ENCODE measurements at places on chromosomes 1 and 21.
A peak's percentile ranks its signal among the peaks of the same experiment; 100 is the strongest.

DNA sequence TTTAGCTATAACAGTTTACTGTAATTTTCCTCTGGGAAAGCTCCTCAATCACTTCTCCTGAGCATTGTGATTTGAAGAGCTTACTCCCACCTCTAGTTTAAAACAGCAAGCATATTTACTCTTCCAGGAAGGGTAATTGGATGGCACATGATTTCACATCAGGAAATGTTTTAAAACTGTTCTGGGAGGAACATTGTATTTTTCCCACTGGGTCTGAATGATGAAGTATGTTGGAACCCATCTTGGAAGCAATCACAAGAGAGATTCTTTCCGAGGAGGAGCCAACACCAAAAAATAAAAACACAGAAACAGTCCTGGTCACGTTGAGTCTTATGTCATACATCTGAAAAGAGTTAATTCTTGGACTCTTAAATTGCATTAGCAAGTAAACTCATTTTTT, 17.3 kb downstream of the MAP10 start:
- no peak for DNase-seq

- peak; percentile 70 for DNase-seq
These were observed 4.5 kb downstream of the PRELP start for GRCh38 chr1:203480084-203480483.

DNA sequence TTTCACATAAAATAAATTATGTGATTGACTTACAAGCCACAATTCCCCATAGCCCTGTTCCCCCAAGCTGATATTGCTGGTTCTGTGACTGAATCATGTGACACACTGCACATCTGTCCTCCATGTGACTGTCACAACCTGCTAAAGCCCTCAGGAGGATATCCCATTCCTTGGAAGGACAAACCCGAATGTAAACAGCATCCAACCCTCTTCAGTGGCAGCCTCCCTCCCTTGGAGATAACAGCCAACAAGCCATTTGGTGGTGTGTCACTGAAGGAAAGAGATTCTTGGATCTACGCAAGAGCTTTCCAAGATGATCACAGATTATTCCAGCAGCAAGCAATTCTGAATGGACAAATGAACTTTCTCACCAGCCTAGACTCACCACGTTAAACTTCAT, 153.9 kb upstream of the TIAM1 start:
- no peak for DNase-seq

DNA sequence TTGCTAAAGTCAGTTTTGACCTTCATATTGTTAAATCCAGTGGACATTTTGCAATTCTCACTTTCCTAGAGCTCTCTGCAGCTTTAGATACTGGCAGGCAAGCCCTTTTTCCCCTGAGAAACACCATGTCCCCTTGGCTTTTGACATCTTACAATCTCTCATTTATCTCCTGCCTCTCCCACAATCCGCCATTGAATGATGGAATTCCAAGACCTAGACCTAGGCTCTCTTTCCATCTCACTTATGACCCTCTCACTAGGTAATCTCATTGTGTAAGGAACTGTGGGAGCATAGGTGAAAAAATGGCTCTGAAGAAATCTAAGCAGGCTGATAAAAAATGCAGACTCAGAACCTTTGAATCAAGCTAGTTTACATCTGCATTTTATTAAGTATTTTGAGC, 2.0 kb downstream of the KYAT3 start:
- no peak for DNase-seq

GRCh38 chr1:63758791-63759190, 15.0 kb upstream of the ROR1 start:
- DNase-seq: no peak

GRCh38 chr1:220954321-220955075, 75.3 kb downstream of the HLX start:
- DNase-seq: no peak

- no peak for DNase-seq
These were observed 1.1 kb downstream of the MGST3 start for GRCh38 chr1:165632152-165632469.

- DNase-seq: peak; percentile 47
These were observed 32.8 kb upstream of the S1PR1 start for GRCh38 chr1:101203820-101204540.

GRCh38 chr1:207397525-207397926, 56.6 kb upstream of the CR2 start:
- DNase-seq: peak; percentile 20

GRCh38 chr1:43199093-43199726, 27.1 kb downstream of the CFAP57 start:
- no peak for DNase-seq

- no peak for DNase-seq
These were observed 143.2 kb downstream of the HHIPL2 start for GRCh38 chr1:222404710-222405109.

- no peak for DNase-seq
These were observed 74.3 kb upstream of the RUNX3 start for GRCh38 chr1:25004355-25004754.

- DNase-seq: peak; percentile 45
These were observed 99.8 kb downstream of the MRPL39 start for GRCh38 chr21:25507522-25507921.

DNA sequence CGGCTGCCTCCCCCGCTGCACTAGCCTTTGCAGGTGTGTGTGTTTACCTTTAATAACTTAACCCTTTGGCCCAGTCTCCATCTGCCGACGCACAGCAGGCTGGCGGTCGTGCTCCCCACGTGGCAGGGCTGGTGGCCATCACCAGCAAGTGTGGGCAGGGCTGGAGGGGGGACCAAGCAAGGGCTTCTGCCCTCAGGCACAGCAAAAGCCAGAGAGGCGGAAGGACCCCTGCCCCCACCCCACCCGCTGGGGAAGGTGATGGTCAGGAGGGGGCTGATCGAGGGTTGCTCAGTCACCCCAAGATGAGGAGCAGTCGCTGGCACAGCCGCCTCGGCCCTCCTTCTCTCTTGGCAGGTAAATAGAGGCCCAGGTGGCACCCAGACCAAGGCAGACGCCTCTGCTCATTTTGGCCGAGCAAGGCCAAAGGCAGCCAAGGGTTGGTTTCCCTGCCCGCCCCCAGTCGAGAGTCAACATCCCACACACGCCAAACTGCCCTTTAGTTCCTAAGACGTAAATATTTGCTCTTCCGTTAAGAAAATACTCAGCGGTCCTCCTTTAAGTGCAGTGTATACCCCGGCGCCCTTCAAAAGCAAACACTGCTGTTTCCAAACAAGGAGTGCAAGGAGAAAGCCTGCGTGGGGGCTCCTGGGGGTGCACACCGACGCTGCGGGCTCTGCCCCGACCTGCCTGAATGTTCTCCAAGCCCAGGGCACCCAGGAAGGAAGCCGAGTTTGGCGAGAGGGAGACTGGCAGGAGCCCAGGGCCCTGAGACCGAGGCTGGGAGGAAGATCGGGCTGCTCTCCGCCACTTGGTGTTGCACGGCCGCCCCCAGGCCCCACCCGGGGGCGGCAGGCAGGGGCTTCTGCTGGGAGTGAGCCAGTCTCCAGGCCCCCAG, 82.7 kb downstream of the SIK1 start:
- DNase-seq: no peak

GRCh38 chr1:206658981-206659273, 23.6 kb downstream of the DYRK3 start:
- no peak for DNase-seq

DNA sequence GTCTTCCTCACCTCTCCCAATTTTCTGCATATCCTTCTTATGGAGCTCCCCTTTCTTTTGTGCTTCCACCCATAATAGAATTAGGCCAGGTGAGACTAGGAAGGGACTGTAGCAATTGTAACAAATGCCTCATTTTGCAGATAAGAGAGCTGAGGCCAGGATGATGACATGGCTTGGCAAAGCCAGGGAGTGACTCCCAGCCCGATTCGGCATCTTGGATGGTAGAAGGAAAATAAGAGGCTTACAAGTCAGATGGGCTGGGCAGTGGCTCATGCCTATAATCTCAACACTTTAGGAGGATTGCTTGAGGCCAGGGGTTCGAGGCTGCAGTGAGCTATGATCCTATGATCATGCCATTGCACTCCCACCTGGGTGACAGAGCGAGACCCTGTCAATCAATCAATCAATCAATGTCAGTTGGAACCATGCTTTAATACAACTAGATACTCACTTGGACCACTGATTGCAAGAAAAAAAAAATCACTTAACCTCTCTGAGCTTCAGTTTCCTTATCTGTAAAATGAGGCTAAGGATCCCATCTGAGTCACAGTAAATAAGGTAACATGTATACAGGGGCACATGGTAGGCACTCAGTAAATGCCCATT, 51.6 kb downstream of the PLEKHA6 start:
- no peak for DNase-seq

DNA sequence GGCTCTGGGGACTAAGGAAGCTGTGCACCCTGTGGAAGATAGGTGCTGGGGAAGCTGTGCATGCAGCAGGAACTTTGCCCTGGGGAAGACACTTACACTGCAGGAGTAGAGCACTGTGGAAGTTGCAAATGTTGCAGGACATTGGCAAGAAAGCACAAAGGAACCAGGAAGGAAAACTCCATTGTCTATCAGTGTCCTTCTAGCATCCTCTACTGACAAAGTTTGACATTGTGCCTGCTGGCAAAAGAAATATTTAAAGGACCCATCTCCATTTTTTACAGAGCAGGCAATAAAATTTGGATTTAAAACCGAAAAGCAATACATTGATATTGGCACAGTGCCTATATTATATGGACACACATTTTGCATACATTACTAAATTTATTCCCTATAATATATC, 394.1 kb downstream of the PBX1 start:
- DNase-seq: no peak

DNA sequence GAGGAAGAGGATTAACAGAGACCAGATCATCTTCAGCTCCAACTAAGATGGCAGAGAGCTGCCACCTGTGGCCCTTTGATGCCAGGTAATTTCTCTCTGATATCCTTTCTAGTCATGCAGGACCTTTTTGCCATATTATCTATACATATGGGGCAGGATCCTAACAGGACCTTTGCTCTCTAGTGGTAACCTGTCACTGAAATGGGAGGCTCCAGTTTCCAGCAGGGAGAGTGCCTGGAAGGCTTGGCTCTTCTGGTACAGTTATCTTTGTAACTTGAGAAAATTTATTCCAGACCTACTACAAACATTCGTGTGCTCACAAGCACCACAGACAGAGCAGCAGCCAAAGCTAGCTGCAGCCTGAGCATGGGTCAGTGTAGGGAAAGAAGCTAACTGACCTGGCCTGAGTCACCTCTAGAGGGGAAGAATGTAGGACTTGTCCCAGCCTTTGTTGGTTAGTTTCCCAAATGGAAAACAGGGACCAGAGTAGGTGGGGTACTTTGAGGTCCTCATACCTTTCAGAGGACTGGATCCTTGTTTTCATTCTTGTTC, 86.5 kb upstream of the MACF1 start:
- no peak for DNase-seq

- DNase-seq: no peak
These were observed 215.5 kb upstream of the USP25 start for GRCh38 chr21:15514073-15514946.

- no peak for DNase-seq
These were observed 12.8 kb downstream of the THEMIS2 start for GRCh38 chr1:27885114-27885528.

DNA sequence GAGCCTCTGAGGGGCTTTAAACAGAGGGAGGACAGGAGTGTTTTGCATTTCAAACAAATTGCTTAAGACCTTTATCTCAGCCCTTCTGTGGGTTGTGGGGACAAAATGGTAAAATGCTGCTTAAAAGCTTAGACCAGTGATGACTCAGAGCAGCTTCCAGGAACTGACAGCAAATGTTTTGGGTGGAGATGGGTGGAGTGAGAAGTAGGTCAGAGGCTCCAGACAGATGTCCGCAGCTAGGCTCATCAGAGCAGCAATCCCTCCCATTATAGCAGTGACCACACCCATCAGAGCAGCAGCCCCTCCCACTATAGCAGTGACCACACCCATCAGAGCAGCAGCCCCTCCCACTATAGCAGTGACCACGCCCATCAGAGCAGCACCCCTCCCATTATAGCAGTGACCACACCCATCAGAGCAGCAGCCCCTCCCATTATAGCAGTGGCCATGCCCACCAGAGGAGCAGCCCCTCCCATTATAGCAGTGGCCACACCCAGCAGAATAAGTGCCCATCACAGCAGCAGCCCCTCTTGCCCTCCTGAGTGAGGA, 532.2 kb downstream of the MATN1 start:
- peak; percentile 75 for DNase-seq

DNA sequence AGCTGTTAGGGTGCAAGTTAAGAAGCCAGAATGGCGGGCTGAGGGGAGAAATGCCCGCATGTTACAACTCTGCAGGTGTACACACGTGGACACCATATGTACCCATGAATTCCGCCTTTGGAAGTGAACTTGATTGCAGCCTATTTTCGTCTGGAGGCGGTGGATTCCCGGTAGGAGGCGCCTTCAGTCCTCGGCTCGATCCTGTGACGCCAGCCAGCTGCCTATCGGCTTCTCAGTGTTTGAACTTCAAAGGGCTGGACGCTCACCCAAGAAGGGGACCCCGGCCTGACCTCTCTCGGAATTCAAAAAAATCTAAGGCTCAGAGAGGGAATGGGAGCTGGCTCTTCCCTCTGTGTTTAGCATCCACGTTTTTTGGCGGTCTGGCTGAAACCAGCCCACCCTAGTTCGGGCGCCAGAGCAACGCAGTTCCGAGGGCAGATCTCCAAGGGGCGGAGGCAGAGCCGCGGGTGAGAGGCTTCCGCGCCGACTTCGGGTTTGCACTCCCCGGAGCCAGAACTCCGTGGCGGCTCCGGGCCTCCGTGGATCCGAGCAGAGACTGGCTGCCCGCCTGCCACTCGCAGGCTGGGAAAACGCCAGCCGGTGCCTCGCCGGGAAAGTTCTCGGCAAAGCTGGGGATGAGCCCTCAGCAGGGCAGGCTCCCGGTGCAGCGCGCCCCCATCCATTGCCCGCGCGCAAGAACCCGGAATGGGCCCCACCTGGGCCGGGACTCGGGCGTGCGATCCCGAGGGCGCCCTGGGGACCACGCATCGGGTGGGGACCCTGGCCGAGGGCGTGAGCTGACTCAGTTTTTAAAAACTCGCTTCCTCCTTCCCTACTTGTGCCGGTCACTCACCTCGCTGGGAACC, 996 bp upstream of the TMEM51 start:
- DNase-seq: peak; percentile 94

- DNase-seq: peak; percentile 60
These were observed 10.7 kb downstream of the CDC7 start for GRCh38 chr1:91511386-91511785.

DNA sequence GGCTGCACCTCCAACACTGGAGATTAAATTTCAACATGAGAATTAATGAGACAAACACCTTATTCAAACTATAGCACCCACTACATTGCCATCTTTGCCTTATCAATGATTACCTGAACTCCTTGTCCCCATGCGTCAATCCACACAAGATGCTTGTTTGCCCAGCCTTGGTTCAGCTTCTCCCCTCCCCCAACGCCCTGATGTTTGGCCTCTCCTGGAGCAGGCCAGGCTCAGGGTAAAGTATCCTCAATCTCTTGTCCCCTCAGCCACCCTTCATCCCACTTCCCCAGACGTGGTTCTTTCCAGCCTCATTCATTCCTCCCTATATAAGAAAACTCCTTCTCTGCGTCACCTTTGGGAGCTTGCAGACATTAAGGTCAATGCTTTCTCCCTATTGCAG, 11.8 kb upstream of the TRIM17 start:
- no peak for DNase-seq

DNA sequence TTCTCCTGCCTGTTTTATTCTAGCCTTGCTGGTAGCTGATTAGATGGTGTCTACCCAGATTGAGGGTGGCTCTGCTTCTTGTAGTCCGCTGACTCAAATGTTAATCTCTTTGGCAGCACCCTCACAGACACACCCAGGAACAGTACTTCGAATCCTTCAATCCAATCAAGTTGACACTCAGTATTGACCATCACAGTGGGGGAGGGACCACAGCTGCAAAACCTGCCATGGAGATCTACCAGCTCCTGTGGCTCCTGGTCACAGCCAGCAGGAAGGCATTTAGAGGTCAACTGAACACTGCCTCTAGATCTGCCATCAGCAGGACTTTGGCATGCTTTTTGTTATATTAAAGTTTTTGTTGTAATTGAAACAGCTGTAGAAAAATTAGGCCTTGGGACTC, 146.9 kb downstream of the RWDD3 start:
- DNase-seq: no peak

Measured in iris pigment epithelial cell (primary cell).